ENCODE measurements at places on chromosomes 3 and 15.

- no peak for DNase-seq
These were observed 79.2 kb downstream of the ABHD5 start for GRCh38 chr3:43769885-43770425.

GRCh38 chr3:100833483-100833882 is 124.2 kb downstream of the TFG start:
- no peak for DNase-seq

DNA sequence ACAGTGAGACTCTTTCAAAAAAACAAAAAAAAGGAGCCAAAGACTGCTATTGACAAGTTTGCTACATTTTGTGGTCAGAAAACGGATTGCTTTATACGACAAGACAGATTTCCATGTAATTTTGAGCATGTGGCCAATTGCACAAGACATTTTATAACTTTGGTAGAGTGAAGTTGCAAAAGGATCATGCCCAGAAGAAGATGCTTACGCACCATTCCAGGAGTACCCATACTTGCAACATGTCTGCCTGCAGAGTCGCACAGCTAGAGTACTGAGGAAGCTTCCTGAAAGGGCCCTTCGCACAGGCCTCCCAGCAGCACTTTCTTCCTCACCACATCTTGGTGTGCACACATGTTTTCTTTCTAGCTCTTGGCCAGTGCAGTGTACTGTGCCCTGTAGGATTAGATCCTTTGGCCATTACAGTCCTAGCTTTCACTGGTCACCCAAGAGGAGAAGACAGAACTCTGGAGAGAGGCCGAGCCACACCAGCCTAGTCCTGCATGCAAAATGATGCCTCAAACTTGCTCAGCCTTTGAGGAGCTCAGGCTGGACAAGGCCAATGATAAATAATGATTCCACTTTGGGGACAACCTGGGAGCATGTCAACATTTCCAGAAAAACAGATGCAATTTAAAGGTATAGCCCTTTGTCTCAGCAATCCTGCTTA is 11.7 kb downstream of the CHDH start:
- DNase-seq: no peak

DNA sequence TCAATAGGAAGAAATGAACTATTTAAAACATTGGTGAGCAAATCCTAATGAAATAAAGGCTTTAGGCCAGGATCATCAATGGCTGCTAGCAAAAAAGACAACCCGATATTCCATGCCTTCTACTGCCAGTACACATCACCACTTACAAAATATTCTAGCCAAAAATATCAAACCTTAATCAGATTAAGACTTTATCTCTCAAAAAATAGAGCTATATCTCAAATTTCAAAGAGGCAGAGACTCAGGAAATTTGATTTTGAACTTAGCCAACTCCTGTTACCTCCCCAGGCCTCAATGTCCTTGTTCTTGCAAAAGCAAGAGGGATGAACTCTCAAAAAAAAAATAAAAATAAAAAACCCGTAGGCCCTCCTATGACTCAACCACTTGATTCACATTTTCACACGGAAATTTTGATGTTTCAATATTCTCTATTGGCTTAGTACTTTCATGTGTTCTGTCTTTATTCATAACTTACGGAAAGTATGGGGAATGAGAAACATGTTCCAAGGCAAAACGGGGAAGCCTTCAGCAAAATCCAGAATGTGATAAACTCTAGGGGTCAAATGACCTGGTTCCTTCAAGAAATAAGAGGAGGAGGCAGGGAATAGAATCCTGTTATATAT is 273.3 kb upstream of the ZPLD1 start:
- no peak for DNase-seq

DNA sequence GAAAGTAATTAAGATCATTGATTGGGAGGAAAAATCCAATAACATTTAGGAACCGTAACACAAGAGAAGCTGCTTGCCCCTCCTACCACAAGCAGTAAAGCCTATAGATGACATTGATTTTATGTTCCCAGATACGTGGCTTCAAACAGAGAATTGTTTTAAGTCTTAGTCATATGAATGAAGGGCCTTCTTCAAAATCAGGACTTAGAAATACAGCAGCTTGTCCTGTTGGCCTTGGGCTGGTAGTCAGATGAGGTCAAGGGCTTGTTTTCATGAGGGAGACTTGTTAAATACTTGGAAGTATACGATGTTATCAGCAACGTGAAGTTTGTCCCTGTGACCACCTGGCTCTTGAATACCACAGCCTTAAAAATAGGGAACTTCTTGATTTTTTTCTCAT is 114.4 kb downstream of the VGLL4 start:
- DNase-seq: no peak

GRCh38 chr3:170205302-170205701 is 16.9 kb upstream of the PRKCI start:
- DNase-seq: no peak

DNA sequence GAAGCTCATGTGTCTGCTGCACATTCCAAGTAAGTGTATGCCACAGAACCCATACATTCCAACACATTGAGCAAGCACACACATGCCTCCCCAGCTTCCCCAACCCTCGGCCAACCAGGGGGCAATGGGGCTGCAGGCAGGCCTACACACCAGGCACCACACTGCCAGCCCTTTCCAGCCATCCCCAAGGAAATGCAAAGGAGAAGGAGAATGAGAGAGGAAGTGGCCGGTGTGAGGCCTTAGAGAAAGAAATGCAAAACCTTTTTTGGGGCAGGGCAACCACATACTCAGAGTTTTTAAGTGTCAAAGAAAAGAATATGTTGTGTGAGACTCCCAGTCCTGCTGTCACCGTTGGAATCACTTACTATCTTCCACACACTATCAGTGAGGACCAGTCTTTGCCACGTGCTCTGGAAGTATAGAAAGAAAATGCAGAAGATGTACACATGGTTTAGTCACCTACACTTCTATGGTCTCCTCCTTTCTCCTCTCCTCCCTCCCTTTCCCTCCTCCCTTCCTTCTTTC is 11.1 kb downstream of the IGF2BP2 start:
- DNase-seq: no peak

DNA sequence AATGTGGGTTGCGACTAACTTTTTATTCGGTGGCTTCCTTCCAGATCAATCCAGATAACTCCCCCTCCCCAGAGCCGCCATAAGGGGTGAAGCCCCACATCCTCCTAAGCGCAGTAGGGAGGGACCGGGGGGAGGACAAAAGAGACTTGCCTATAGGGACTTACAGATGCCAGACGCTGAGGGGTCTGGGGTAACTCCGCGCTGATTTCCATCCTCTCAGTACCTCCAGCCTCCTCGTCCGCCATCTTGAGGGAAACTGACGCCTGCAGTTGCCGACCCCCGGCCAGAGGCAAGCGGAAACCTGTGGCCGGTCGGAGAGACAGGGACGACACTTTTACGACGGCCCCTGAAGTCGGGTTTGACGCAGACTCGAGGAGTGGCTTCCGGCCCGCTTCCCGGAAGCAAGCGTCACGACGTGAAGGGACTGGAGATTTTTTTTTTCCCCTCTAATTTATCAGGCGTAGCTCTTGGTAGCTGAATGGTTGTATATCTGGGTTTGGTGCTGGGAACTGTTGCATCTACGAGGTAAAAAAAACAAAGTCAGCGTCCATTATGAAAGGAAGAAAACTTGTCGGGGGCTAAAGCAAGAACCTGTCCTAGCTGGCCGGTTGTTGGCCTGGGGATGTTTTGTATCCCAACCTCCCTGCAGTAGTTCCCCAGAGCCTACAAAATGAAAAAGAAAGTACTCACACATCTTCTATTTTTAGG is at the start of gene UBR1:
Gene UBR1 (minus strand): TSS at position 261 of the 708 bp plus-strand sequence. CDS start 16 bp downstream, at position 245.
- peak; percentile 70 for DNase-seq

DNA sequence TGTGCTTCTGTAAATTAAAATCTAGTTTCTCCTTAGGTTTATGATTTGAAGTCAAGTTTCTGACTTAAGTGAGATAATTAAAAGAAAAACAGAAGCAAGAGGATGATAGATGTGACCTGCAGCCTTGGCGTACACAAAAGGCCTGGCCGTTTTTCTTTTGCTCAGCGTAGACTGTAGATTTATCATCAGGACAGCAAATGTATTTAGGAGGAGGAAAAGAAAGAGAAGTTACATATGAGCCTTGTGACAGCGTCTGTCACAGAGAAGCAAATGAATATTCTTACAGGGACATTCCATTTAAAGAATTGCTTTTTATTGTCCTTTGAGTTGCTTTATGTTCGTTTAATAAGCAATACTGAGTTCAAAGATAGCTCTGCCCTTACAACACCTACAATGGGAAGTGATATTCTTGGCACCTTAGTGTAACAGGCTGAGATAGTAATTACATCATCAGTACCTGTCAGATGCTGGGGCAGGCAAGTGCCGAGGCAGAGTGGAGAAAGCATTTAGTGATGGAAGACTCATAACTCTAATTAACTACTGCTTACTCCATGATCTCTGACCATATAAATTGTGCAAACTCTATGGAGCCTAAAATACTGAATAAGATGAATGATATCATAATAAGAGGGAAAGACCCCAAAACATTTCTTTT is 311.5 kb downstream of the MFSD1 start:
- no peak for DNase-seq

- no peak for DNase-seq
These were observed 322.5 kb downstream of the MAGI1 start for GRCh38 chr3:65716071-65716751.

DNA sequence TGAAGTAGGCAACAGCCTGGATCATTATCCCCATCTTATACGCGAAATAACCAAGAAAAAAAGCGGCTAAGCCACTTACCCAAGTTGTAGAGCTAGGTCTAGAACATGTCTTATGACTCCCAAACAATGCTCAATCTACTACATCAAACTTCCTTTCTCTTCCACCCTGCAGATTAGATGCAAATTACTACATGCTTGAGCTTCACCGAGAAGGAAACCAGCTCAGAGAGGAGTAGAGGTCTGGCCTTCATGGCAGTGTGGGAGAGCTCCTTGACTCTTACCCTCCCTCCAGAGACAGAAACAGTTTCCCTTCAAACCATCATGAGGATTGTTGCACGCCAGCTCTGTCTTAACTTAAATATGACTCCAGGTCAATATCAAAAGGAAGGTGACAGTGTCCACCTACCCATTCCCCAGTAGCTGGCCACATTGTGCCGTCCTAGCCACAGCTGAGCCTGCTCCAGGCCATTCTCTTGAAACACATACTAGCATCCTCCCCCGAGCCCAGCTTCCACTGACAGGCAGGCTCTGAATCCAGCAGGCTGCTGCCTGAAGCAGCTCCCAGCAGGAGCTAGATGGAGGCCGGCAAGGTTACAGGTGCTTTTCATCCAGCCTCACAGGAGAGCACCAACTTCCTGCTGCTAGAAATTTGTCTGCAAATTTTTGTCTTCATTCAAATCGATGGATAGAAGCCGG is 56.8 kb downstream of the CPN2 start:
- DNase-seq: no peak

- no peak for DNase-seq
These were observed 337.2 kb upstream of the DNAJC19 start for GRCh38 chr3:181326637-181327223.

DNA sequence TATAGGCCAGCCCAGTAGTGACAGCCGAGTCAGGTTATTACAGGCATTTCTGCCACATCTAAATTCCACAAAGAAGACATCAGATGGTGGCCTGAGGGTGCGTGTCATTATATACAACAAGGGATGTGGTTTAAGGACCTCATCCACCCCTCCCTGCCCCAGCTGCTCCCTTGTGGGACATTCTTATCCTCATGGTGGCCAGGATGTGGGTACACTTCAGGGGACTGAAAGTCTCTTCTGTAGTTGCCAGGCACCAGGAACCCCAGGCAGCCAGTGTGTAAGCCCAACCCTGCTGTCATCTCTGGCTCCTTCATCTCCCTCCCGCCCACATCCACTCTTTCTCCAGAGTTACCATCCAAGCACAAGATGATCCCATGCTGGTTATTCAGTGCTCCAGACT is 224.9 kb upstream of the TOPAZ1 start:
- DNase-seq: no peak

- no peak for DNase-seq
These were observed 77.7 kb downstream of the CEMIP start for GRCh38 chr15:80856809-80857377.

DNA sequence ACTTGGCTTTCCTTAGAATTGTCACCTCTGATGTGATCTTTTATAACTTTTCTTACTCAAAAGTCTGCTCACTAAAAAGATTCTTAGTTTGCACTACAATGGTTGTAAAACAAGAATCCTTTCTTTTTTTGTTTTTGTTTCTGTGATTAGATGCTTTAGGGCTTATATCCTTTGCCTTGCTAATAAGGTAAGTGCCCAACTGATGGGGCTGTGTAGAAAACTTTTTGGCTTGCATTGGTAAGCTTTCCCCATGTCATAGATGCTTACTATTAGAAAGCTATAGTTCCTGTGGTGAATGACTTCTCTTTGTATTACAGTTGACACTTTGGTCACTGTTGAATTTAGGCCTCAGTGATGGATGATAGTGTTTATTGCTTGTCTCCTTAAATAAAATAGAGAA is 5.1 kb downstream of the ABHD5 start:
- no peak for DNase-seq

DNA sequence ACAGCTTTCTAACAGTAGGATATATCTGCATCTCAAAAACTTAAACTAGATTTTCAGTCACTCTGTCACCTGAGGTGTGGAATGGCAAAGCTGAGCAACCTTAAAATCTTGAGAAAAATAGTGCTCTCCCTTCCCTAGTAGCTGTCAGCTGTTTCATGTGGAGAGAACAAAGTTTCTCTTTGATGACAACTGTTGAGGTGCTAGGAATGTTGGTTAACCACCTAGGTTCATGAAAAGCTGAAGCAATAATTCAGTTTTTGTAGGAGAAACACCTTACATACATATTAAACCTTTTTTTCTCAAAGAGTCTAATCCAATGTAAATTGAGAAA is 40.8 kb downstream of the TCF12 start:
- no peak for DNase-seq

GRCh38 chr3:118838871-118839270 is 195.8 kb downstream of the IGSF11 start:
- no peak for DNase-seq

GRCh38 chr3:77342027-77342426 is 302.1 kb downstream of the ROBO2 start:
- DNase-seq: no peak

GRCh38 chr3:186154641-186155040 is 45.8 kb upstream of the ETV5 start:
- DNase-seq: no peak

DNA sequence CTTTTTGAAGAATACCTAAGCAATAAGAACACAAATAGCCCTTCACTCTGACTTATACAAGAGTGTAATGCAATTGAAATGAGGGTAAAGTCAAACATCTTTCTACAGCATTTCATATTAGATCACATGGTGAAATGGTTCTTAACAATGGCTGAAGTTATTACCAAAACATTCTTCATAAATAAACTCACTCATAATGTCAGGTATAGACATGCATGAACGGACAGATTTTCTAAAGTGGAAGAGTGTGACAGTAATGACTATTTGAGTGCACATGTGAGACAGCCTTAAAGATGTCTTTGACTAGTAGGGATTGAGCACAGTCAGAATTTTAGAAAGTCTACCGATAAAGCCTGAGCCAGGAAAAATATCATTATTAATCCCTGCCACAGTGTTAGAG is 471.0 kb downstream of the ZPLD1 start:
- no peak for DNase-seq

- no peak for DNase-seq
These were observed 11.8 kb upstream of the SEC13 start for GRCh38 chr3:10332481-10333348.

DNA sequence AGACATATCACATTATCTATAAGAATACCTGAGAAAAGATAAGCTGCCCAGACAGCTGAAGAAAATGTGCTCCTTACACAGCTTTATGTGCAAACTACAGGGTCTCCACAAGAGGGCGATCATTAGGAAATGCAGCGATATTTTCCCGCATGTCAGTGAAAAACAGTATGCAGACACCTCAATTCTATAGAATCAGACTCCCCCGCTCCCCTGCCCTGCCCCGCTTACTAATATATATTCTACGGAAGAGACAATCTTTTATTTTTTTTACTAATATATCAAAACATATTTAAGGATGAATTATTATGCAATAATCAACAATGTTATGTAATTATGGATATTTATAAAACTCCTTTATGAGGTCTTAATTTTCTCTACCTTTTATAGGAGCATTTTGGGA is 681.3 kb downstream of the ROBO1 start:
- no peak for DNase-seq
